ENCODE measurements at places on chromosomes 2 and 18. TPM values are rescaled to one million over a fixed set of nuclear protein-coding genes. Genes with fewer than 3 reads are reported as not detected.

AQP12A gene
- 9.2 TPM for total RNA-seq

INHBB gene
- 1.1 TPM for total RNA-seq

GRCh38 chr2:240672701-240673190 is 9.9 kb downstream of the AQP12B start:
- DNase-seq = no peak

DNA sequence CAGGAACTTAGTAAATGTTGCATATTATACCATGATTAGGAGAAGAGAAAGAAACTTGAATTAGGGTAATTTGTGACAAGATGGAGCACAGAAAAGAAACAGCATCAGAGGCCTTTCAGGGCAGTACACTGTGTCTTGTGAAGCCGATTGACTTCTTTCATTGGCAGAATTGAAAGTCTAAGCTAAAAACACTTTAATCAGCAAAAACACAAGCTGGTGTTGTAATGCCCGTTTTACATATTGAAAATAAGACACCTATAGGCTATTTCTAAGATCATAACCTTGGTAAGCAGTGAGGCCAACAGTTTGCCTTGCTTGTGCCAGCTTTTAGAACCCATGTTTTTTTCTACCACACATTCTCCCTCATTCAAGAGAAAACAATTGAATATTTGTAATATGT is 1378.1 kb upstream of the NXPH2 start:
- no peak for DNase-seq

GRCh38 chr18:11146238-11146946 is 3.0 kb downstream of the PIEZO2 start:
- no peak for DNase-seq

DNA sequence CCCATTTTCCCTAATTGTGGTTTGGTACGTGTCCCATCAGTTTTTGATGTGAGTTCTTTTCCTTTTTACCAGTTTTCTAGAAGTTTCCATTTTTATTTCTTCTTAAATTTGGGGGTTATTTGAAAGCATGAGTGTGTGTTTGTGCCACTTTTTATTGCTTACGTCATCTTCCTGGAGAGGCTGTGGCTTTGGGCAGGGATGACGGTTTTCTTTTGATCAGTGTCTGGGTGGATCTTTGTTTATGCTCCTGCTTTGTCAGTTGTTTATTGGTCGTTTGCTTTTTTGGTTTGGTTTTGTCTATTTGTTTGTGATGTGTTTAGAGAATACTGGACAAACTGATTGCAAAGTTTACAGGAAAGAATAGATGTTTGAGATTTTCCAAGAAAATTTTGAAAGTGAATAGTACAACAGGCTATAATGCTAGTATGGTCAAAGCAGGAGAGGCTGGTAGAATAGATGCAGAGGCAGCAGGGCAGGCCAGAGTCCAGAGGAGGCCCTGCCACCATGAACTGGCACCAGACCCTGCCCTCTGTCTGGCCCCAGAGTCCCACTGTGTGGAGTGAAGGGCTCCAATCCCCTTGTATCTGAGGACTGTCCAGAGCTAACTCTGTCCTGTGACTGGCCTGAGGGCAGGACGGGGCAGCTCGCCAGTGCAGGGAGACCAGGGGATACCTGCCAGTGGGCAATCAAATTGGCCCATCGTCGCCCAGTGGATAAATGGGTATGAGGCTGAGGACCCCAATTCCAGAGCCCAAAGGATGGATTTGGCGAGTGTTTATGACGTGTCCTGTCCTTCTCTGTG is 23.4 kb upstream of the SNED1 start:
- DNase-seq = no peak

GRCh38 chr2:166025313-166025712 is 71.7 kb upstream of the TTC21B start:
- no peak for DNase-seq

GRCh38 chr18:43627848-43628530 is 350.7 kb upstream of the SYT4 start:
- DNase-seq = no peak

- no peak for DNase-seq
Measured at GRCh38 chr2:1823187-1824169, 79.2 kb upstream of the PXDN start.

GRCh38 chr2:171102802-171103201 is 57.9 kb downstream of the TLK1 start:
- DNase-seq = no peak
